Stimulated activated CD4-positive, alpha-beta T cell treated with anti-CD3 and anti-CD28 coated beads, Interleukin-1b, Interleukin-23, amount 100 ng/mL, for 1 hour (primary cell): ENCODE measurements at places on chromosomes 12 and 14.

GRCh38 chr14:33780035-33780434 lies 170.8 kb downstream of the EGLN3 start:
- DNase-seq = no peak

GRCh38 chr14:100386121-100386520 lies 63.0 kb downstream of the SLC25A47 start:
- DNase-seq = no peak

DNA sequence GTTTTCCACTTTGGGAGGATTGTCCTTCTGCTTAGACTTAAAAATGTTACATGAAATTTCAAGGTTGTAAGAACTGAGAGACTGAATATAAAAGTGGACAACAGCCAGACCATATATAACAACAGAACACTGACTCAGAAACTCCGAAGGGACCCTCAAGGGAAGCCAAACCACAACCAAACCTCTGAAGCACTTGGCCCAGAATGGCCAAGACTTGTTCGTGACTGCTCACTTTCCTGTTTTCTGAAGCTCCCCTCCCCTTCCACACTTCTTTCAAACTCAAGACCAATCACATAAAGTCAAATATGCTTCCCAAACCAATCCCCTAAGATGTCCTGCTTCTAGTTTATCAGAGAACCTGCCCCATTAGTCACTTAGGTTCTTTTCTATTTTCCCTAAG lies 13.7 kb downstream of the OR6J1 start:
- DNase-seq = no peak

DNA sequence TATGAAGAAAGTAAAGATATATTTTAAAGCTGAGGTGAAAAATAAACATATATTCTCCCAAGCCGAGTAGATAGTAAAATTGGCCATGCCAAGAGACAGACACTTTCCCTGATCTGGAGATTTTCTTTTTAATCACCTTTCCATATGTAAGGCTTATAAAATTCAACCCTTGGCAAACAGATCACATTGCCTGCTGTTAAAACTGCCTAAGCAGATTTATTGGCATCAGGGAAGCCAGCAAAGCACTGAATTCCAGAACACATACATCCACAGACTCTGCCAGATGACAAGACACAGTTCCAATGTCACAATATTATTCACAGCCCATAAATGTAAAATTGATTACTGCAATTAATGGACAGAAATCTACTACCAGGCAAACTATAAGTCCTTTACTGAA lies 78.2 kb upstream of the GARIN2 start:
- no peak for DNase-seq

- no peak for DNase-seq
These were observed 94.0 kb downstream of the NUAK1 start for GRCh38 chr12:106044773-106045172.

- no peak for DNase-seq
These were observed 559.8 kb downstream of the RPL10L start for GRCh38 chr14:46091819-46092218.

DNA sequence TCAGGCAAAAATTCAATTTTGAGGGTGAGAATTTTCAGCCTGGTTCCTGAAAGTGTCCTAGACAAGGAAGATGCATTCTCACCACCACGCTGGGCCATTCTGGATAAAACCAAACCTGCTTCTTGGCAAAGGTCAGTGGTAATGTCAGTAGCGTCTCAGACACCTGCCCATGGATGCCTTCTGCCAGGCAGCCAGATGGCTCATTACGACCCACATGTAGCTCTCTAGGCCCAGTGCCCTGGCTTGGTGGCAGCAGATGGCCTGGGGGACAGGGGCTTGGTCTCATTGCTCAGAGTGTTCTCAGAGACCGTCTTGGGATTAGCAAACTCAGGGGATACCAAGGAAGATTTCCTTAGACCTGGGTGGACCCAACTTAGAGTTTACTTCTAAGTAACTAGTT lies 105.1 kb downstream of the ARF6 start:
- DNase-seq = no peak

DNA sequence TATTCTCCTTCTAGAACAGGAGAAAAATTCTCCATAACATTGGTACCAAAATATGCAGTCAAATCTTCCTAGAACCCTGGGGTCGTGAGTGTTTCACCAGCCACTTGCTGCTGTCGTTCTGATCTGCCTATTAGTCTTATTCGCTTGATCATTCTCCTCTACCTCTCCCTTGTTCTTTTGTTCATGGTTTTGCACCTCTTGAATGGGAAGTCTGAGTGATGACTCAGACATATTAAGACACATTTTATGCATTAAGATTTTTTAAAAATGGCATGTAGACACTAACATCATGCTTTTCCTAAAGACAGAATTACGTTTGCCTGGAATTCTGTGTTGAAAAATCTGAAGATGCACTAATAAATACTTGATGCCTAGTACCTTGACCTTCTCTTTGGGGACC lies 159.2 kb upstream of the LRIG3 start:
- no peak for DNase-seq

DNA sequence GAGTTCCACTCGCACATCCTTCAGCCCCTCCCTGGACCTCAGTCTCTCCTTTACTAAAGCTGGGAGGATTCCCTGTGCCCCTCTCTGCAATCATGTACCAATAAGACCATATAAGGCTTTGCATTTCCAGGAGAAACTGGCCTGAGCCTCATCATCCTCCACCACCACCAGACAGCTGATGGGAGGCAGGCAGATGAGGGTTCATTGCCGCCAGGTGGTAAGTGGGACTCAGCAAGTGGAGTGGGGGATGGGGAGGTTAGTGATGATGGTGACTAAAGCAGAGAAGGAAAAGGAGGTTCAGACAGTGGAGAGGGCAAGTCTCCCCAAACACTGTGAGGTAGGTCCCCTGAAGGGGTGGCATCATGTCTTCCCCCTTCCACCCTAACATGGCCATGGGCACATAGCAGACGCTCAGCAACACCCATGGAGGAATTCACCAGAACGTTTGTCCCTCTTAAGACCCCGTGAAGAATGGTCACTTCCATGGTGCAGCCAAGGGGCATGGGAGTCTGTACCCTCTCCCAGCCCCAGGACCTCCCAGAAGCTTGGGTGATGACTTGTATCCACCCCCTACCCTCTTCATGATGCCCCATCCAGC lies 4.5 kb upstream of the TNFRSF1A start:
- DNase-seq = no peak

- no peak for DNase-seq
These were observed at the start of gene TCL1B for GRCh38 chr14:95685978-95686922. Gene TCL1B, plus strand, starts transcription at chr14:95686426. Its CDS starts 42 bp downstream, at chr14:95686468.

- DNase-seq = no peak
These were observed 182.3 kb downstream of the GALC start for GRCh38 chr14:87810711-87811110.

DNA sequence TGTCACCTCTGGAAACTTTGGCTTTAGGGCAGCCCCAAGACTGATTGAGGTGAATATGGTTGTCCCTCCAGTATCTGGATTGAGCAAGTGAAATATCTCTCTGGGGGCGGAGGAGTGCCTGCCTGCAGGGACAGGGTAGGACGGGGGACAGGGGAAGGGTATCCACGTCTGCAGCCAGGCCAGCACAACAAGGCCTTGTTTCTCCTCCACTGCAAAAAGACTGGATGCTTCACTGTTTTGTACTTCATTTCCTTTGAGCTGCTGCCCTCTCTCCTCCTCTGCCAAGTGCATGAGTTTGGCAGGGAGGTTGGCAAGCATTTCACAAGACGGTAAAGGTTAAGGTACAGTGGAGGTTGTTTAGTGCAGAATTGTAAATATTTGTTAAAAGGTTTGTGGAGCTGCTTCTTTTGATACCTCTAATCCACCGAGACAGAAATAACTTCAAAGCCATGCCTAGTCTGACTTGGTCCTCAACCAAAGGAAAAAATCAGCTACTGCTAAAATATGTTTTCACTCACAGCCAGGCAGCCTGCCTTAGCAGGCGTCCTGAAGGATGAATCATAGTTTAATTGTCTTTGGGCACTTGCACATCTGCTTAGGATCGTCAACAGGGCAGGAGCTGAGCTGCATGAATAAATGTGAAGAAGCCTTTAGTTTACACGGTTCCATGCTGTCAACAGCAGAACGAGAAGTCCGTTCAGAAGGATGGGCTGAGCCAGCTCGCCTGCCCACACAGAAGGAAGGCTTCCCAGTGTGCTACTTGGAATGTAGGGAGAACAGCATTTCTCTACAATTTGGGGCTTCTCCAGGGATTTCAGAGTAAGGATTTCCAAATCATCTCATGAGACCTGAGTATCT lies 269.7 kb downstream of the TTC6 start:
- DNase-seq = no peak

DNA sequence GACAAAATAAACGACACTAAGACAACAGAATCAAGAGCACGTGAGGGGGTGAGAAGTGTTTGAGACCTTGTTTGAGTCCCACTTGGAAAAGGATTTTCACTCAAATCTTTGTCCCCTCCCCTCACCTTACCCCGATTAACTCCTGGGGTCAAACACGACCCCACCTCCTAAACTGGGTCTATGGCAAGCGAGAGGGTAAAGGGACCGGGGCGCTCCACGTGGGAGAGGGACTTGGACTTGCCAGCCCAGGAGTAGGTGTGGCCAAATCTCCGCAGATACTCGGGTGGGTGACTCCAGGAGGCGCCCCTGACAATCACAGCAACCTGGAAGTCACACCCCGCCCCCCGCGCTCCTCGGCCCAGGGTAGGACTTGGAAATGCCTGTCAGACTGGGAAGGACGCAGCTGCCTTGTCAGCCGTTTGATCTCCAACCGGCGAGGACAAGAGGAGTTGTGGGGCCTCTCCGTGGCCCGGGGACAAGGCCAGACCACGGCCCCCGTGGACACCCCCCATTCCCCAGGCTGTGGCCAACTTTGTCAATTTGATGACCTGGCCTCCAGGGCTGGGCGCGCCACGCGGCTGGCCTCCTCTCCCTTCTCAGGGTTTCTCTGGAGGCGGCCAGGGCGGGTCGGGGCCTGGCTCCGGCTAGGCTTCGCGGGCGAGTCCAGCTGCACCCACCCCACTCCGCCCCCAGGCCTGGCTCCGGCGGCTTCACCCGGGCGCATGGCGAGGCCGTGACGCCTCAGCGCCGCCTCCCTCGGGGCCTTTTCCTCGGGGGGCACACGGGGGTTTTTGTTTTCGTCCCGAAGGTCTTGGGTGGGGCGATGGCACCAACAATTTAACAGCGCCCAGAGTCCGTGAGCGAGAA lies 1.1 kb upstream of the BCL11B start:
- no peak for DNase-seq

- no peak for DNase-seq
These were observed 79.2 kb downstream of the DUSP16 start for GRCh38 chr12:12483438-12483837.

GRCh38 chr12:77374673-77375072 lies 309.3 kb upstream of the E2F7 start:
- no peak for DNase-seq

- DNase-seq = no peak
These were observed 61.8 kb downstream of the TESC start for GRCh38 chr12:117037289-117038022.

DNA sequence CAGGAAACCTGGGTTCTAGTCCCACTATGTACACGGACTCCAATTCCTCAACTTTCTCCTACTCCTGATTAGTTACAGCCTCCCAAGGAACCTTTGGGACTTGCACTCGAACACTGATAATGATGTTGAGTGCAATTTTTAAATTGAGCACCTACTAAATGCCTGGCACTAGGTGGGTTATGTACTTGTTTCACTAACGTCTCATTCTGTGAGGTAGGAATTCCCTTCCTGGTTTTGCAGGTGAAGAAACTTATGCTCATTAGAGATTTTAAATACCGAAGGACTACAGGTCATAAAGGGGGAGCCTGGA lies 536 bp downstream of the PARPBP start:
- DNase-seq = no peak

- DNase-seq = no peak
These were observed 3.2 kb downstream of the GPR132 start for GRCh38 chr14:105062048-105062433.

DNA sequence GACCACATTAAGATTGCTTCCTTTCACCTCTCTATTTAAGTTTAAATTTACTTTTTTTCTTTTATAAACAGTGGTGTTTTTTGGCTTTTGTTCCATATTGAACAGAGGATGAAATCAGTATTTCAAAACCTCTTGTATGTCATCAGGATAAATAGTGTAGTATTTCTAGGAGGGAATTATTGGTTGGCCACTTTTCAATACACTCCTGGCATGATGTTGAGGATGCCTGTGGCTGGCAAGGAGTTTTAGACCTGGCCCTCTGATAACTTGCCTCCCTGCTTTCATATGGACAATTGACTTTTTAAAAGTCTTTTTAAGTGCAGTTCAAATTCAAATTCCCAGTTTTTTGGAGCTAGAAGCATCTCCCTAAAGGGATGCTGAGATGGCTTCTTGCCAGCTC lies 9.8 kb downstream of the TMTC2 start:
- no peak for DNase-seq

GRCh38 chr12:66735275-66735674 lies 56.4 kb upstream of the GRIP1 start:
- DNase-seq = no peak

DNA sequence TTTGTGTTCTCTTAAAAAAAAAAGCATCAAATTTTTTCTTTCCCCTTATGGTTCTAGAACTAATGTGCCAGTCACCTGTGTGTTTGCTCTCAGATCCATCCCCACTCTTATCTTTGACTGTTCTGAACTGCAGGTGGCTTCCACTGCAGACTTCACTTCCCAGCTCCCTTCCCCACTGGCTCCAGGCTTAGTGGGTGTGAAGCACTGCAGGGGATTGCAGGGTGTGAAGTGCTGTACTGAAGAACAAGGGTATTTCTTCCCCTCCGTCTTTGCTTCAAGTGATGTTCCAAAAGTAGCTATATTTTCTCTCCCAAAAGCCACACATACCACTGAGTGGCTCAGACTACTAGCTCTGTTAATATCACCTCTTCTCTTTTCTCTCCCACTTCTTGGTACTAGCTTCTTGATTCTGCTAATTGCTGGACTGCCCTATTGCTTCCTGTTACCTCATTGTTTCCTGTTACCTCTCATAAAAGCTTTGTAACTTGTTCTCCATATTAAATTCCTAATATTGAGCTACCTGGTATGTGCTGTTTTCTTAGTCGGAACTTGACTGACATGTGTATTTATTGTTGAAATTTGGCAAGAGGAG lies 115.4 kb upstream of the PRICKLE1 start:
- no peak for DNase-seq

DNA sequence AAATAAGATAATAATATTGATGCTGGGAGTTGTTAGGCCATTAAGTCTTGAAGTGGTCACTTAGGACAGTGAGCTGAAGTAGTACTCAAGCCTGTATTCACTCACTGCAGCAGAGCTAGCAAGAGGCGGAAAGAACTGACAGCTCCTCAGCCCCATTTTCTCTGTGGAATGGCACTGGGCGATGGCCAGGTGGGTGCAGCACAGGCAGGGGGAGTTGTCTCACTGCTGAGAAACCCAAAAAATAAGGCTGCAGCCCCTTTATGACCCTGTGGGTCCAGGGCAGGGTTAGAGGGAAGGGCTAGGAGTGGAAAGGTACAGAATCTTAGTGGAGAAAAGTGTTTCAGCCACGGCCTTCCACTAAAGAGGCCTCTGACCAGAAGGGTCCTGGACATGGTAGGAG lies 35.5 kb downstream of the PDZRN4 start:
- DNase-seq = no peak

DNA sequence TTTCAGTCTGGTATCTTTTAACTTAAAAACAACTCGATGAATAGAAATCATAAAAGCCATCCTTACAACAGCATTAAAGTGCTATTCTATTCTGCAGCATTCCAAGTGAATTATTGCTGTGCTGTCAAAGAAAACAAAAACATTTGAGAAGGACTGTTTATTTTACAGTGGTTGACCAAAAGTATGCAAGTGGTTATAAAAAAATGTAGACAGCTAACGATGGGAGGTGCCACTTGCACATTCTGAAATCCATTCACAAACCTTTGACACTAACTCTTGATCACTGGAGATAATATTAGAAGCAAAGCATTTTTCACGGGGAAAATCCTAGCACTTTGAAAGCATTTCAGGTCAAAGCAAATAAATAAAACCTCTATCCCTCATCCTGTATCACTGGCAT lies 55.6 kb downstream of the HMGA2 start:
- no peak for DNase-seq
